Hindlimb muscle (tissue), 1 donor: ENCODE measurements at places on chromosomes 5 and 9.

GRCh38 chr5:168295574-168296201 is 4.2 kb downstream of the WWC1 start:
- DNase-seq: no peak

DNA sequence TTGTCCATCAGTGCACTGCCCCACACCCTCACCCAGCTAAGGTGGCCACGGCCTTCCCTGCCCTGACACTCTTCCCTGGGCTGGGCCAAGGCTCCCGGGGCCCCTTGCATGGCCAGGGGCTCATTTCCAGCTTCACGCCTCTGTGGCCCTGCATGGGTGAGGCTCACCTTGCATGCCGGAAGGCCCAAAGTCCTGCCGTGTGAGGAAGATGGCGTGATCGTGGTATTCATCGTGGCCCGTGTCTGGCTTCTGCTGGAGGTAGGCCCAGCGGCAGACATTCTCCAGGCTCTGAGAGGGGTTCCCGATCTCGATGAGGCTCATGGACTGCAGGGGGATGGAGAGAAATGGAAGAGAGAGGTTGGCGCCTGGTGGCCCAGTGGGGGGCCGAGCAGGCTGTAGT is 98.4 kb downstream of the ZNF354C start:
- no peak for DNase-seq

DNA sequence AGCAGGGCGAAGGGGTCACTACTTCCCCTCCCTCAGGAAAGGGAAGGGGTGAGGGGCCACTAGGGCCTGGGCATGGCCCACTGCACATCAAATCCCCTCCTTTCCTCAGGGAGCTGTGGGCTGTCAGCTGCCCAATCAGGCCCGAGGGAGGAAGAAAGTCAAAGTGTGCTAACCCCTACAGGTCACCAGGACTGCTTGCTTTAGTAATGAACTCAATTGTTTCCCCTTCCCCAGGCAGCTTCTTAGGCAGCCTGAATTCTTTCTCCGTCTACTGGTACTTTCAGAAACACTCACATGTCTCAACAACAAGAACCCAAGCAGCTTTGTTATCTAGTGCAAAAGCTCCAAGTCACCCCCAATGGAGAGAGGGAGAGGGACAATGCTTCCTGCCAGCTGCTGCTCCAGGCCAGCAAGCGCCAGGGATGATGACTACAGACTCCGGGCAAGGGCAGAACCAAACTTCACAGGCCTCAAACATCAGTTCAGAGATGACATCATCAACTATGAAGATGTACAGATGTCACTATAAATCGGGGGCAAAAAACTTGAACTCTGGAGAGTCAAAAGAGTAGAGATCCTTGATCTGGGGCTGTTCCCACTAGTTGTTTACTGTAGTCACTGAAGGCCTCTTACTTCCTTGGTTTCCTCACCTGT is 100.7 kb downstream of the SLIT3 start:
- DNase-seq: no peak

- DNase-seq: peak; percentile 82
Observed at GRCh38 chr5:39217365-39218281, 1.7 kb downstream of the FYB1 start.
